Stimulated activated CD4-positive, alpha-beta T cell treated with anti-CD3 and anti-CD28 coated beads, Interleukin-15, amount 100 ng/mL, for 24 hours (primary cell): ENCODE measurements at places on chromosomes 5 and 9.

DNA sequence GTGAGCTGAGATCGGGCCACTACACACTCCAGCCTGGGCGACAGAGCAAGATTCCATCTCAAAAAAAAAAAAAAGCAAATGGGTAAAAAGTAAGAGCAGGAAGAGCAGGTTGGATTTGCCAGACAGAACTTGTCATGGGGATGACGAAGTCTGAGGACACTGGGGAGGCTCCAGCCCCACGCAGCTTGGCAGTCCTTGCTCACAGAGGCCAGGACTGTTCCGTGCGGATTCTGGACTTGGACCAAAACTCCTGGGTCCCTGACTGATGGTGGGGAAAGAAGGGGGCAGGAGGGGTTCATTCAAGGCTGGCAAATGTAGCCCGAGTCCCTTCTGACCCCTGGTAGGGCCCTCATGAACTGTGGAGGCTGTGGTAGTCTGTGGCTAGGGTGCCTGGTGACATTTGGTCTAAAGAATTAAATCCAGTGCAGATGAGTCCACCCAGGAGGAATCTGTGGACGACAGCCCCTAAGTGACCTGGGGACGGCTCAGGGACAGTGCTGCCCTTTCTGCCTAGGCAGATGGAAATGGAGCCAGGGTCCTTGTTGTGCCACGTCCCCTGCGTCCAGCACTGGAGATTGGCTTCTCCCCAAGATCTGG lies 3.1 kb downstream of the FGD3 start:
- DNase-seq: no peak

- DNase-seq: peak; percentile 63
Measured at GRCh38 chr5:177403102-177403791, 2.8 kb upstream of the PFN3 start.

- DNase-seq: no peak
Measured at GRCh38 chr5:96822686-96823459, 15.1 kb upstream of the ERAP1 start.

- DNase-seq: no peak
Measured at GRCh38 chr5:174052636-174053035, 7.1 kb downstream of the NSG2 start.

- DNase-seq: no peak
Measured at GRCh38 chr5:5540065-5540464, 117.6 kb downstream of the ICE1 start.

- no peak for DNase-seq
Measured at GRCh38 chr5:144318460-144318859, 147.8 kb downstream of the KCTD16 start.

- DNase-seq: no peak
Measured at GRCh38 chr5:176590035-176590717, 19.8 kb downstream of the GPRIN1 start.

DNA sequence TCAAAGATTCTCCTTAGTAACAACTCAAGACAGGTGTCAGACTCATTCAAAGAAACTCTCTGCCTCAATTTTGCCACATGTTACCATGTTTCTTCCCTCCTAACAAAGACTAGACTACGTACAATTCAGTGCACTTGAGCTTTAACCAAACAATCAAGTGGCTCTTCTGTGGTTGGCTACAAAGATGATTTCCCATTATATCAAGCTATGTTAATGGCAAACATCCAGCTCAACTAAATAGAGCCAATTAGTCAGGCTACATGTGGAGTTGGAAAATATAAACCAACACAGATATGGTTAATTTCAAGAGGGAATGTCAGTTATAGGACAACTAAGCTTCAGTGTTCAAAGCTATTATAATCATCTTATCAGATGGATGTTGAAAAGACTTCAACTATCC lies 29.2 kb upstream of the ADRA1B start:
- DNase-seq: no peak

GRCh38 chr5:93930098-93930497 lies 188.7 kb upstream of the POU5F2 start:
- DNase-seq: no peak

DNA sequence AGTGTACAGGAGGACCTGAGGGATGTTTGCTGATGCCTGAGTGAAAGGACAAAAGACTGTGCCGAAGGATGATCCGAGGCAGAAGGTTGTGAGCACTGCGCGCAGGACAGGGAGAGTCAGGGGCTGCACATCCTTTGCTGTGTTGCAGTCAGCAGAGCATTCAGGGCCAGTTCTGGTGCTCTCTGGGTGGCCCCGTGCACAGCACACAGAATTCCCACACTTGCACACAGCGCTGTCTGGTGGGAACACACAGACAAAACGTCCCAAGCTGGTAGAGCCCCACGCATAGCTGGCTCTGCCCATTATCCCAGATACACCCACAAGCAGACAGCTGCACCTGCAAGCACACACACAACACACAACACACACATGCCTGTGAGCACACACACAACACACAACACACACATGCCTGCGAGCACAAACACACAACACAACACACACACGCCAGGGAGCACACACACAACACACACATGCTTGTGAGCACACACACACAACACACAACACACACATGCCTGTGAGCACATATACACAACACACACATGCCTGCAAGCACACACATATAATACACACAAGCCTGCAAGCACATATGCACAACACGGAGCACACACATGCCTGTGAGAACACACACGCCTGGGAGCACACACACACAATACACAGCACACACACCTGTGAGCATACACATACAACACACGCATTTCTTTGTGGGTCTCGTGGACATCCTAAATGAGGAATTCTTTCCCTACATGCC lies 74.4 kb downstream of the FGF18 start:
- no peak for DNase-seq

- DNase-seq: no peak
Measured at GRCh38 chr9:30103647-30104394, 2280.6 kb upstream of the ACO1 start.

DNA sequence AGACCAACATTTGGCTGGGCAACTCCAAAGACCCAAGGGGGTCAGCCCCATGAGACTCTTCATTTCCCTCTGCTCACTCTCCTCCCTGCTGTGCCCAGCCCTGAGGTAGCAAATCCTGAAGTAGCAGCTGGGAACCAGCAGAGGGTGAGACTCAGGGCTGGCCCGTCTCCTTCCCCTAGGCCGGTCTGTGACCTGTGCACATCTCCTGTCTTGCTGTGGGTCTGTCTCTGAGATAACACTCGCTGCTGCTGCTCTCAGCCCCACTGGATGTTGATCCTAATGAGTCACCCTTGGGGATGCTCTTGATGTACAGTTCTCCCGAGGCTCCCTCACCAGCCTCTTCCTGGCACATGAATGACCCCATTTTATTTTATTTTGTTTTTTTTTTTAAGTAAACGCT lies 7.3 kb upstream of the OR2V1 start:
- DNase-seq: no peak

DNA sequence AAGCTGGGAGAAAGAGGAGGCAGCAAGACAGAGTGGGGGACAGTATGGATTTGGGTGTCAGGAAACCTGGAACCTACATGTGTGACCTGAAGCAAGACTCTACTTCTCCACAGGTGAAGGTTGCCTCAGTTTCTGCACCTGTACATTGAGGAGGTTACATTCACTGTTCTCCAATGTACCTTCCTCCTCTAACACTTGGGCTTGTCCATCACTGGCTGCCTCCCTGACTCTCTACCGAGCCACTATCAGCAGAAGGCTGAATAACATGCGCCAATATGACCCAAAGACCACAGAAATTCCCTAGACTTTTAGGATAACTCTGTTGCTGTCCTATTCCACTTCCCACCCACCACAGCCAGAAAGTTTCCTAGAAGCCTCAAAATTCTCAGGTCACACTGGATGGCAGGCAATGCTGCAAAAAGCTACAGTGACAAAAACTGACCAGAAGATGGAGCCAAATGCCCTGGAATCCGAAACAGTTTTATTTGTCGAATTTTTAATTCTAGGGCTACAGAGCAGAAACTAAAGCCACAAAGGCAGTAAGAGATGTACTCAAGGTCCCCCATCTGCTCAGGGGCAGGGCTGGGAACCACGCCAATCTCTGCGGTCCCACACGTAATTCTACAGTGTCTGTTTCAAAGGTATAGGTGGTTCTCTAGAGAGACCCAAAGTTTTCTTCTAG lies 64.4 kb downstream of the FAM114A2 start:
- peak; percentile 24 for DNase-seq

- no peak for DNase-seq
Measured at GRCh38 chr9:86772635-86772993, 174.7 kb downstream of the GAS1 start.

- no peak for DNase-seq
Measured at GRCh38 chr9:12231832-12232231, 461.4 kb upstream of the TYRP1 start.

GRCh38 chr5:113118765-113119164 lies 142.2 kb downstream of the DCP2 start:
- DNase-seq: no peak

GRCh38 chr9:880725-881124 lies 39.2 kb downstream of the DMRT1 start:
- peak; percentile 5 for DNase-seq

GRCh38 chr5:127176769-127177168 lies 103.5 kb upstream of the C5orf63 start:
- DNase-seq: no peak

GRCh38 chr9:93974151-93974550 lies 19.0 kb upstream of the BARX1 start:
- DNase-seq: no peak
